ENCODE measurements at places on chromosomes 5 and 9.

GRCh38 chr9:70962761-70963440 is 158.5 kb downstream of the TRPM3 start:
- no peak for DNase-seq

- DNase-seq: no peak
Observed at GRCh38 chr5:39428640-39429039, 3.9 kb upstream of the DAB2 start.

DNA sequence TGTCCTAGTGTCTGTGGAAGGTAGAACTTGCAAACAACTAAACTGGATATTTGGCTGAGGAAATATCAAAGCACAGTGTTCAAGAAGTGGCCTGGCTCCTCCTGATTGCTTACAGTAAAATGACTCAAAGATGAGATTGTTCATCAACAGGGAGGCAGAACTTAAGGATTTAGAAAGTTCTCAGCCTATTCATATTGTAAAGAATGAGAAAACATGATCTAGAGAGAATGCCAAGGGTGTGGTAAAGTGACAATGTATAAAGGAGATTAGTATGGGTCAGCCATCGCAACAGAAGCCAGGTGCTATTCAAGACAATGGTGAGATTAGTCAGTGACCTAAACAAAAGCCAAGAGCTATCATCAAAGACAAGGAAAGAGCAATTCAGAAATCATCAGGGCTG is 372.3 kb downstream of the SPOCK1 start:
- DNase-seq: no peak

- no peak for DNase-seq
Observed at GRCh38 chr5:149652697-149653096, 71.4 kb downstream of the ARHGEF37 start.

GRCh38 chr5:153784277-153784676 is 254.4 kb downstream of the FAM114A2 start:
- DNase-seq: no peak

- DNase-seq: no peak
Observed at GRCh38 chr9:24545285-24545684, 412 bp downstream of the IZUMO3 start.

- DNase-seq: no peak
Observed at GRCh38 chr5:127824126-127824525, 120.9 kb downstream of the CCDC192 start.

DNA sequence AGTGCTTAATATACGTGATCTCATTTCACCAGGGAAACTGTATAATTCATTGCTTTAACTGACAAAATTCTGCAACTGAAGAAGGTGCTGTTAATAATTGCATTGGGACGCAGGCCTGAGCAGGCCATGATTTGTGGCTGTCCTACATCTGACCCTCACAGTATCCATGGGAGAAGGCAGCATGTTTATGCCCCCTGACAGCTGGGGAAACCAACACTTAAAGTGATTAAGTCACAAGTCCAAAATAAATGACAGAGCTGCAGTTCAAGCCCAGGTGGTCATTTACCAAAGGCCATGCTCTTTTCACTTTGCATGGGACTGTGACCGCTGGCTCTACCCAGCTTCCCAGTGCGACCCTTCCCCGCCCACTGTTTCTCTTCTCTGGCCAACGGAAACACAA is 30.5 kb upstream of the KCNMB1 start:
- DNase-seq: no peak
